ENCODE measurements at places on chromosomes 1 and 21.
A peak's percentile ranks its signal among the peaks of the same experiment; 100 is the strongest.

DNA sequence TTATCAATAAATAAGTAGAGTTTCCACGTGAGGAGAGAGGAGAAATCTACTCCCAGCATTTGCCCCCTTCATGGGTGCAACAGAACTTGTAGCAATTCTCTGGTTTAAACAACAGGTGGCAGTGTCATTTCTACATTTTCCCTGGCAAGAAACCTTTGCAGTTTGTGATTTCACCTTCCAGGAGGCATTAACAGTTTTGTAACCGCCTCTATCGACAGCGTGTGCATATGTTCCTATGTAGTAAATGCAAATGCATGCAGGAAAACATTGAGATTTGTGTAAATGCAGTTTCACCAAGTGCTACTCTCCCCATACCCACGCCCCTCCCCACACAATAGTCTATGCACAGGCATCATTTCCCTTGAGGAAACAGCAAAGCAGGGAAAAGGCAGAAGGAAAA, 494.7 kb downstream of the SMYD3 start:
- peak; percentile 56 for DNase-seq

GRCh38 chr21:31395791-31396190, 51.7 kb upstream of the TIAM1 start:
- no peak for DNase-seq

GRCh38 chr1:8551057-8551456, 233.1 kb downstream of the SLC45A1 start:
- DNase-seq = no peak

DNA sequence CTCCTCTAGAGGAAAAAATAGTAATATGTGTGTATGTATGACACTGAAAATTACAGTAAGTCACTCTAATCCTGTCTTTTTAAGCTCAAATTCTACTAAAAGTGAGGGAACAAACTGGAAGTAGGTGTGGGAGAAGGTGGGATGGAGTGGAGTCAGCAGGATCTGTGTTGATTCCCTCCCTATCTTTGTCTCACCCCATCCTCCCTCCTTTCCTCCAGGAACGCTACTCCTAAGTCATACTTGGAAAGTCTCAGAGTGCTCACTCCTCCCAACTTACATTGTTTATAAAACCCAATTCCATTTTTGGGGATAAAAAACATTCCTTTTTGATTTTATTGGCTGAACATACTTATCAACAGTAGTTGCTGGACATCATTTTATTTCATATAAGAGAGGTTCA, 14.9 kb upstream of the NUP133 start:
- DNase-seq = no peak

- no peak for DNase-seq
Measured at GRCh38 chr1:116824631-116825206, 70.5 kb downstream of the CD2 start.

- DNase-seq = no peak
Measured at GRCh38 chr1:34034036-34034435, 131.0 kb downstream of the CSMD2 start.

DNA sequence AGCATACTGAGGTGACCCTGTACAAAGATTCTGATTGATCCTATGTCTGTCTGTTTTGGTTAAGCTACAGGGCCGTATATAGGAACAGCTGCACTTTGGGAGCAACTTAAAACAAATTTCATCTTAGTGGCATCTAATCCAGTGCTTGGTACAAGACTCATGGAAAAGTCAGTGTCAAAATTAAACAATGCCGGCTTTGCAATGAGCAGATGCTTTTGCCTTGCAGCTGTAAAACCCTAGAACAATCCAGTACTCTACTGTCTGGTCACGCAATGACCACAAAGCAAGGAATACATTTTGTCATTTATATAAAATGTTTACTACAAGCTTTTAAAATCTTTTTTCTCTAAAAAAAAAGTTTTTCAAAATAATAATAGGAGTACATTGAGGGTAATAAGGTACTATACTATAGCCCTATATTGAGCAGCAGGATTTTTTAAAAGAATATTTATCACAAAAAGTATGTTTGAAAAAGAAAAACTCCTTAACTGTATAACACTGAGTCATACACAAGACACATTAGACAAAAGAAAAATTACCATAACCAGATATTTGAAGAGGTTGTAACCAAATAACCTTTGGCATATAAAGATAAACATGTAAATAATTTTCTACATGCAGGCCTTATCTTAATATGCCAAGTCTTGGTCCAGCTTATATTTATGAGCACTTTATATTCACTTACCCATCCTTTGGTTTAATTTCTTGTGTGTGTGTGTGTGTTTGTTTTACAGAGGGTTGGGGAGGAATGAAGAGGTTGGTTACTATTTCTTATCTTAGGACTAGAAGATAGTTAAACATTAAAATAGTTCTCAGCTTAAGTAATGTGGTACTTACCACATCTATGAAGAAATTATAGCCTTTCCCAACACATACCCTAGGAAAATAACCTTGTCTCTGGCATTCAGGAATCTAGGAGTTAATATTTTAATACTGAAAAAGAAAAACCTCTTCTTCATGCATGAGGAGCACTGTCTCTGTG, 262.3 kb downstream of the FAF1 start:
- peak; percentile 42 for DNase-seq

- DNase-seq = no peak
Measured at GRCh38 chr1:204367956-204368355, 8.2 kb upstream of the PLEKHA6 start.

DNA sequence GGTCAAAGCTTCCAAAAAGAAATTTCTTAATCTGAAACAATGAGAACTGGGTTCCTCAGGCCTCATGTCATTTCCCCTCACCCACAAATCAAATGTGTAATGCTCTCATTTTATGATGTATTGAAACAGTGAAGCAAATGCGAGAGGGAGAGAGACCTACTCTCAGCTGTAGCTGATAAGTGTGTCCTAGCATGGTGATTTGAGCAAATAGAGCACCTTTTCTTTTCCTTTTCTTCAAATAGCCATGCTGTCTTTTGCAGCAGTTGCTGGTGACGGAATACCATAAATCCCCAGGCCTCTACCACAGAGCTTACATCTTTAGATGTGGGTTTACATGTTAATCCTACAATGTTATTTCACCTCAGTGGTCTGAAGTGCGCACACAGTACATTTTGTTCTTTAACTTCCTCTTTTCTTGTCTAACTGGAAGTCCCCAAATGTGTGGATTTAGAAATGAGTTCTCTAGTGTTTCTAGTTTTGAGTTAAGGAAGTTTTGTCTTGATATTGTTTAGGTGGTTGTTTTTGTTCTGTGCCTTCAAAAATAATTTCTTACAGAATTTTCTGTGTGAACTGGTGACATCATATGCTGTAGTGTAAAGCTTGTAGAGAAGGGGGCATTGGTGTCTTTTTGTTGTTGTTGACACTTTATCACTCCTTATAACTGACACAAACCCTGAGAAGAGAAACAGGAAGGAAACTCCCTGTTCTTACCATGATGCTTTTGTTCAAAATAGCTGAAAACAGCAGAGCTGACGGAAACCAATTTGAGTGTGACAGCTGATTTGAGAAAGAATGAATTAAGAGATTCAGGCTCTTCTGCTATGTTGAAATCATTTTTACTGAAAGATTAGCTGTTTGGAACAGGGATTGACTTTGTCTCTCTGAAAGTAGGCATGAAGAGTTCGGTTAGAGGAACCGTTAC, 12.2 kb downstream of the SMAP2 start:
- DNase-seq = peak; percentile 96

DNA sequence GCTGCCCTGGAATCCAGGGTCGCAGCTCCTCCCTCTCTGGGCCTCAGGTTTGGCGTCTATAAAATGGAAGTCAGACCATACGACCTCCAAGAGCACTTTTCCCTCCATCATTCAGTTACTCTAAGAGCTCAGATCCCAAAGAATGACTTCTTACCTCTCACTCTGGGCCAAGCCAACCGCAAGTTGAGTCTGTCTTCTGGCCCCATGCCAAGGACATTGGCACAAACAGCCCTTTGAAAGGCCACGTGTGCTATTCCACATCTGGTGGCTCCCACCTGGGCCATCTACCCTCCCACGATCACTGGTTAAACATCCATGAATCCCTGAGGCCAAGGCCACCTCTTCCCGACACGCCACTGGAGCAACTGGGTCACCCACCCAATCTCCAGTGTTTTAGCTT, 12.4 kb downstream of the SLC2A7 start:
- no peak for DNase-seq

DNA sequence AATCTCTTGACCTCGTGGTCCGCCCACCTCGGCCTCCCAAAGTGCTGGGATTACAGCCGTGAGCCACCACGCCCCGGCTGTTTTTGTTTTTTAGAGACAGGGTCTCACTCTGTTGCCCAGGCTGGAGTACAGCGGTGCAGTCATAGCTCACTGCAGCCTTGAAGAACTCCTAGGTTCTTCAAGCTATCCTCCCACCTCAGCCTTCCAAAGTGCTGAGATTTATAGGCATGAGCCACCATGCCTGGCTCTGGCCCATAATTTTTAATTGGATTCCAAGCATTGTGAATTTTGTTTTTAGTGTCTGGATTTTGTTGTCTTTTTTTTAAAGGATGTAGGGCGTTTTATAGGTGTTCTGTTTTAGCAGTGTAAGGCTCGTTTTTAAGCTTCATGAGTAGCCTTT, 28.6 kb upstream of the TXLNA start:
- DNase-seq = no peak

DNA sequence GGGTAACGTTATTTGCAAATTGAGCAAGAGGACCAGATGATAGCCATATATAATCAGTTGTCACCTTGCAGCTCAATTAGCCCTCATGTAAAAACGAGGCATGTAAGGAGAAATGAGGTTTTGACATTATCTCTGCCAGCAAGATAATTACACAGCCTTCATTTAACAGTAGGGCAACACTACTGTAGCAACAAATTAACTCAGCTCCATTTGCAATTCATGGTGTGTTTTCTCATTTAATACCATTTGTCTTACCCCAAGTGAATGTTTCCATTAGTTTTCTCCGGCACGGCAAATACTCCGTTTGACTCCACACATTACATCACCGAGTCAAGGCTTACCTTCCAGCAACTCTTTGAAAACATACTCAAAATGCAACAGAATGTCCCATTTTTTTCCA, 66.7 kb downstream of the GPATCH2 start:
- no peak for DNase-seq

- DNase-seq = peak; percentile 32
Measured at GRCh38 chr1:82377201-82377884, 576.6 kb downstream of the ADGRL2 start.

GRCh38 chr1:247112479-247112781, 8.3 kb upstream of the ZNF669 start:
- no peak for DNase-seq

DNA sequence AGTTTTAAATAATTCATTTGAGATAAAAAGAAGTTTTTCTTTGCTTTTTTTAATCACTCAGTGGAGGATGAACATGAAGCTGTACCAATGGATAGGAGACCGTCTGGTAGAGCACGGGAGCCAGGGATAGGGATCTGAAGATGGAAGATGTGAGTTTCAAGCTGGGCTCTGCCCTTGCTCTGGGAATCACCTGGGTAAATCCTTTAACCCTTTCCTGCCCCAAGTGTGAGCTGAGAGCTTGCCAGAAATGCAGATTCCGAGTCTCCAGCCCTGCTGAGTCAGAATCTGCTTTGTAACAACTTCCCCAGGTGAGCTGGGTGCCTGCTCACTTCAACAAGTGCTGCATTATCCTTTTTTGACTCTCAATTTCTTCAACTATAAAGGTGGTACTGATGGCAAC, 44.1 kb downstream of the ERG start:
- no peak for DNase-seq

DNA sequence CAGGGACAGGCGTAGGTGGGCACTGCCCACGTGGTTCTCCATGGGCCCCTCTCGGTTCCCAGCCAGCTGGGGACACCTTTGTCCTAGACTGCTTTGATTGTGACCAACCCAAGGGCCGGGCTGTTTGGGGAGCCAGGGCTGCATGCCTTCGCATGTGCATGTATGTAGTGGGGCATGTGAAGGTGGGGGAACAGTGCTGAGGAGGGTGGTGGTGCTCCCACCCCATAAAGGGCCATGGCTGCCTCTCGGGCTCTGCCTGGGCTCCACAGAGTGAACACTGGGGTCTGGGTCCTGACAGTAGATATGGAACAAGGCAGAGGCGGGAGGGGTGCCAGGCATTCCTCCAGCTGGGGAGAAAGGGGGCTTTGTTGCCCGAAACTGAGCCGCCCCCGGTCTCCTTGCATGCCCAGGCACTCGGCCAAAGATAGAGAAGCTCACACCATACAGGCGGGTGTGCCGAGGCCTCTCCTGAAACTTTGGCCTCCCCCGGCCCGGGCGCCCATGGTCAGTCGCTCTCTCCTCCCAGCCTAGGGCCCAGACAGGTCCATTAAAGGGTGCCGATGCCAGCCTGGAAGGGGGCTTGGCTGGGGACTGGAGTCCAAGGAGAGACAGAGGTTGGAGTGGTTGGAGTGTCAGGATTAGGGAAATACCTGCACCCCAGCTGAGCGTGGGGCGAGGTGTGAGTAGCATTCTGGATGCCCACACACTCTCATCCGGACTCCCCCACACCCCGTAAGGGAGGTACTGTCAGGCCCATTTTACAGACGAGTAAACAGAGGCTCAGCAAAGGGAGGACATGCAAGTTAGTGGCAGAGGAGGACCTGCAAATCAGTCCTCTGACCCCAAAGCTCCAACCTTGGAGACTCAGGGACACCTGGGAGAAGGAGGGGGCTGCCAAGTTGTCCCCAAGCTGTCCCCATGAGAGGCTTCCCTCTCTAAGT, 41.1 kb downstream of the EPHA2 start:
- no peak for DNase-seq

GRCh38 chr1:15797614-15798390, 9.6 kb downstream of the UQCRHL start:
- DNase-seq = peak; percentile 37

DNA sequence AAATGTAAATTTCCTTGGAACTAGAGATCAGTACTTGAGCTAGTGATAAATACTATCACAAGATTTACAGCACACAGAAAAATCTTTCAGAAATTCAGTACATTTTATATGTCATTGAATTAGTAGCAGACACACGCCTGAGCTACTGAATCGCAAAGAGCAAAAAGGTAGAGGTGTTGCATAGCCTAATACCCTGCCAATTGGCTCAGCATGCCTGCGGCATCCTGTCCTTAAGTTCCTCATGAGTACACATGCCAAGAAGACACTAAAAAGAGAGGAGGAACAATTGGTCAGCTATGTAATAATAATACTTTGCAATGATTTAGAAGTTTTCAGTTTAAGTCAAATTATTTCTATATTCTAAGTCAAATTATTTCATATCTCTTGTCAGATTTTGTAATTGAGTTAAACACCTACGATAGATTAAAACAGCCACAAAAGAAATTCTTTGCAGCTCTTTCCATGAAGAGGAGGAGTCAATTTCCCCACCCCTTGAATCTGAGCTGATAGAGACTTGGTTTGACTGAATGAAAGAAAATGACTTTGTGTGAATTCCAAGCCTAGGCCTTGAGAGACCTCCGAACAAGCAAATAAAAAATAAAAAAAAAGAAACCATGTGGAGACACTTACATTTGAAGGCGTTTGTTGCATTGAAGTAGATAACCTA, 36.2 kb upstream of the PKN2 start:
- DNase-seq = no peak

- no peak for DNase-seq
Measured at GRCh38 chr21:37373539-37373938, 7.0 kb downstream of the DYRK1A start.

DNA sequence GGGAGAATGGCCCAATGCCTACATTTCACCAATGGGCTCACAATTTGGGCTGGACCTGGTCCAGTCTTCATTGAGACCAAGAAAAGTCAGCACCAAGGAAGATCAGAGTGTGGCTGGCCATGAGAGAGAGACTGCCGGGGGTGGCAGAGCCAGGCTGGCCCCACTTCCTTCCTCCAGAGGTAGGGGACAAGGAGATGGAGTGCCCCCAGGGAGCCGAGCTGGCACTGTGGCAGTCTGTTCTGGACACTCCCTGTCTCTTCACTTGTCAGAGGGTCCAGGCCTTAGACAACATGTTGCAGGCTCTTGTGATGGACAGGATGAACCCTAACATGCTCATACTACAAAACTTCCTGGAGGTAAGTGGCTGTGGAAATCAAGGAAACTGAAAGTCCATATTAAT, 27.7 kb downstream of the INAVA start:
- no peak for DNase-seq
